Activated CD8-positive, alpha-beta memory T cell treated with anti-CD3 and anti-CD28 coated beads, Interleukin-2, amount 10 ng/mL, durations not matched to agents 7 days and 5 days (primary cell): ENCODE measurements at places on chromosomes 7 and 10.
A peak's percentile ranks its signal among the peaks of the same experiment; 100 is the strongest.

DNA sequence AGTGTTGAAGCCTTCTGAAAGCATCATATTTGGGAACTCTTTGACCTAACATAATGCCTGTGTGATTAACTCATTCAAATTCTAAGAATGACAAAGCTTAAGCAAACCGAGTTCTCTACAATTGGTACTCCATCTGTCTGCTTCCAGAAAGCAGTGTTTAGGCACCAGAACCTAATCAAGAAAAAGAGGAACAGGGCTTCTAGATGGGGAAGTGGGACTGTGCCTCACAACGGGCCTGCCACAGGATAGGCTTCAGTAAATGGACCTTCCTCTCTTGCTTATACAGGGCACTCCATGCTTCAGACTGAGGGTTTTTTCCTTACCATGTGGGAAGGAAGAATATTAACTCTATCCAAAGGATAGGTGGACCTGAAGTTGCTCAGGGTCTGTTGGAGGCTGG, 808.1 kb downstream of the XPNPEP1 start:
- DNase-seq, result no peak

- no peak for DNase-seq
Measured at GRCh38 chr10:28139138-28139537, 140.3 kb upstream of the ODAD2 start.

GRCh38 chr10:64365663-64366062, 844.5 kb downstream of the REEP3 start:
- DNase-seq, result no peak

GRCh38 chr7:28296571-28297483, 115.5 kb upstream of the CREB5 start:
- no peak for DNase-seq

- DNase-seq, result no peak
Measured at GRCh38 chr7:154759989-154760388, 242.9 kb downstream of the PAXIP1 start.

GRCh38 chr7:70674571-70675010, 457.4 kb upstream of the GALNT17 start:
- no peak for DNase-seq

- DNase-seq, result no peak
Measured at GRCh38 chr10:78821052-78821451, 247.7 kb upstream of the ZMIZ1 start.

- peak; percentile 58 for DNase-seq
Measured at GRCh38 chr10:74081192-74081803, 69.3 kb downstream of the AP3M1 start.

- DNase-seq, result peak; percentile 82
Measured at GRCh38 chr10:95246582-95247051, 44.2 kb downstream of the PDLIM1 start.

DNA sequence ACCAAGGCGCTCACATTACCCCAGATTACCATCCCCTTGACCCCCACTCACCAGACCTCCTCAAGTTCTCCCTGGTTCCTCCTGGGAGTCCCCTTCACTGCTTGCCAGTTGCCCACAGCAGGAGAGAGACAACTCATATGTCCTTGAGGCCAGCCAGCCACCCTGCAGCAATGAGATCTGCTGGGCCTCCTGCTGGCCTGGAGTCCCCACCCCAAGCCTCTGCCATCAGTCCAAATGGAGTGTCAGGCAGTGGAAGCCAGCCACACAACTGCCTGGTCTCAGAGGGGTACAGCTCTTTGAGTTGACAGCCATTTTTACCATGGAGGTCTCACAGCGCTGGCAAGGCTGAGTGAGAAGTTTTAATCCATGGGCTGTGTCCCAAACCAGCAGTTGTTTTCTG, 53.0 kb upstream of the EXOC4 start:
- DNase-seq, result no peak

- DNase-seq, result no peak
Measured at GRCh38 chr10:99630433-99630832, 10.2 kb upstream of the SLC25A28 start.

DNA sequence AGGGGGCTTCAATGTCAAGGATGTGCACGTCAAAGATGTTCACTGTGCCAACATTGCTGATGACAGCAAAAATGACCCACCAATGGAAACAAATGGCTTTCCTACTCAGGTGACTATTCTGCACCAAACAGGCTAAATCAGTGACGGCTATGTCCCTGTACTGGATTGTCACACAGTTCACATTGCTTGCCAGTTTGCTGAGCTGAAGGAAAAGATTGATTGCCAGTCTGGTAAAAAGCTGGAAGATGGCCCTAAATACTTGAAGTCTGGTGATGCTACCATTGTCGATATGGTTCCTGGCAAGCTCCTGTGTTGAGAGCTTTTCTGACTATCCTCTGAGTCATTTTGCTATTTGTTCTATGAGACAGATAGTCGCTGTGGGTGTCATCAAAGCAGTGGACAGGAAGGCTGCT, 202.2 kb upstream of the ETV1 start:
- no peak for DNase-seq

DNA sequence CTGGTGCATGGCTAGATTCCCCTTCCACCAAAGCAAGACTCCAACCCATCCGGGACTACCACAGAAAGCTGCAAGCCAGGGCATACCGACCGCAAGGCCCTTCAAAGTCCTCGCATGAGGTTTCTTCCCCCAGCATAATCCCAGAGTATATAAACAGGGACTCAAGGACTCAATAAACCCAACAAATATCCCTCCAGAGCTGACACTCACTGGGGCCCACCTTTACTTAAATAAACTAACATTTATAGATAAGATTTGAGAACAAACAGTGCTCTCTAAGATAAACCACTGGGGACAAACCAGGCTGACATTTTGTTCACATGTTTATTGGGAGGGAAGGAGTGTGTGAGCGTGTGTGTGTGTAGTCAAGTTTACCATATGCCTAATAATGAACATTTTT, 138.2 kb downstream of the ADAM12 start:
- no peak for DNase-seq

DNA sequence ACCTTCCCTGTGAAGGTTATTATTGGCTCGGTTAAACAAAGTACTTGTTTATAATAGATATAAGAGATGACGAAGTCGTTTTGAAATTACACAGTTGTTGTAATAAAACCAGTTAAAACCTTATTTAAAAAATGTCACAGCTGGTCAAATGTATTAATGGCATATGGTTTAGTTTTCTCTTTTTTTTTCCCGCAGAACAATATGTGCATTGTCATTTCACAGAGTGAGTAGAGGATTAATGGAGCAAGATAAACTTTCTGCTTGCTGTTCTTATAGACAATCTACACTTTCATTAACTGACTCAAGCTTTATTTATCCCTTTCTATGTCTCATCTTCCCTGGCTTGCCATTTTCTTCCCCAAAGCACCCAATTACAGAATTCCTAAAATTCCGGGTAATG, 404.3 kb upstream of the NPVF start:
- DNase-seq, result no peak

DNA sequence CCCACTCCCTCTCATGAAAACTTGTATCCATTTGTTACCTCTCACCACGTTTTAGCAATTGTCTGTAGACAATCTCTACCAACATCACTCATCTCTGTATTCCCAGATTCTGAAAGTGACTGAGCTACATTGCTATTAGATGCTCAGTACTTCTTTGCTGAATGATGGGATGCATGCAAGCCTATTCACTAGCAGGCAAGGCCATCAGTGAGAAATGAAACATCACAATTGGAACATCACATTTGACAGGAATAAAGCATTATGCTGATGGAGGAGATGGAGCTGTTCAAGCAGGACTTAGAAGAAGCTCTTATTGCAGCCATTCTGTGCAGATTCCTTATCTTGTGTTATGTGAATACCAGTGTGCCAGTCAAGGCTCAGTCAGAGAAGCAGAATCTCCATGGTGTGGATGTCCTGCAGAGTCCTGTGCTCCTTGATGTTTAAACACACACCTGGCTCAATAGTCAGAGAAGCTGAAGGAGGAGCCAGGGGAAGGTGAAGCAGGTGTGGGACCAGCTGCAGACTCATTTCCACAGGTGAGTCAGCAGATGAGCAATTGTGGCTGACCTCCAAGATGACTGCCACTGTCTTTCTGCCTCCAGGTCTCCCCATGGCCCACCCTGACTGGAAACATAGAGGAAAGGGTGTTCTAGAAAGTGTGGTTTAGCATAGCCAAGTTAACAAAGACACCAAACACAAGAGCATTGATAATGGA, 965.5 kb downstream of the GRID1 start:
- no peak for DNase-seq

DNA sequence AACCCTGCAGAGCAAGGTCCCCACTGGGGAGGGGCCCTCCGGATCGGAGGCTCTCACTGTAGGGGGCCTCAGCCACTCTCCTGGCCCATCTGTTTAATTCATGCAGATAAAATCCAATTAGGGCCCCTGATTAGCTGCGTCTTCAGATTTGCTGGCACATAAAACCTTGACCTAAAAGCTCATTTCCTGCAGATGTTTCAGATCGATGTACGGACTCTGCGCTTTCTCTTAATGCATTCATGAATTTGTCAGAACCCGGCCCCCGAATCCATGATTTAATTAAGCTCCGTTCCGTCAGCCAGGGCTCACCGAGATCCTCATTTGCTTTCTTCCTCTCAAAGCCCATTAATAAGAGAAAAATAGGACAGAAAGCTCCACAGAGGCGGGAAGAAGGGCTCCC, 40.0 kb upstream of the FOXL3 start:
- no peak for DNase-seq

DNA sequence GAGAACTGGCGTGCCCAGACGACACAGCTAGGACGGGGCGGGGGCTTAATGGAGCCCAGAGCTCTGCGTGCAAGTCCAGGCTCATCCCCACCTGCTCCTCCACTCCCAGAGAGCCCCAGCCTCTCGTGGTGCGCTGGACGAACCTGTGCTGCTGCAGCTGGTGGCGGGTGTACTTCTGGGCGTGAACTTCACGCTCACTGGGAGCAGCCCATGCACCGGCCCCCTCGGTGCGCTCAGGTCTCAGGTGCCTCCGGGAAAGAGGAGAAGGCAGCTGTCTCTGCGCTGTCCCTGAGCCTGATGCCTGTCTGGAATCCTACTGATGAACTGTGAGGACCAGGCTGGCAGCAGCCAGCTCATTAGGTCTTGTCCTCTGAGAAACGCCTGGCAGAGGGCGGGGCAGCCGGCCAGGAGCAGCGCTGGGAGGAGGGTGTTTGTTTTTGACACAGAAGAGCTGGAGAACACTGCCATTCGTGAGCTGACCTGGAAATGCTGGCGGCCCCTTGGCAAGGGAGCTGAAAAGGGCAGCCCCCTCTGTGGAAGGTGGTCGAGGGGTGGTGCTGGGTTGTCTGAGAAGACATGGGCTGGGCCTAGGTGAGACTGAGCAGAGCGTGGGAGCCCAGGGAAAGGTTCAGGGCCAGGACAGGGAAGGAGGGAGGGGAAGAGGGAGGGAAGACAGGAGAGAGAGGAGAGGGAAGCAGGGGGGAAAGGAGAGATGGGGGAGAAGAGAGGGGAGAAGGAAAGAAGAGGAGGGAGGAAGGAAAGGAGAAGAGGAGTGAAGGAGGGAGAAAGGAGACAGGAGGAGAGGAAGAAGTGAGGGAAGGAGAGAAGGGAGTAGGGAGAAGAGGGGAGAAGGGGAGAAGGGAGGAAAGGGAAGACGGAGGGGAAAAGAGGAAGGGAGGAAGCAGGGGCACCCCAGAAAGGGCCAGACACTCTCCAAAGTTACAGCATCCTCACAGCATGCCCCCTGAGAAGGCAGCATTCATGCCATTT, 53.5 kb upstream of the TNS3 start:
- DNase-seq, result no peak

DNA sequence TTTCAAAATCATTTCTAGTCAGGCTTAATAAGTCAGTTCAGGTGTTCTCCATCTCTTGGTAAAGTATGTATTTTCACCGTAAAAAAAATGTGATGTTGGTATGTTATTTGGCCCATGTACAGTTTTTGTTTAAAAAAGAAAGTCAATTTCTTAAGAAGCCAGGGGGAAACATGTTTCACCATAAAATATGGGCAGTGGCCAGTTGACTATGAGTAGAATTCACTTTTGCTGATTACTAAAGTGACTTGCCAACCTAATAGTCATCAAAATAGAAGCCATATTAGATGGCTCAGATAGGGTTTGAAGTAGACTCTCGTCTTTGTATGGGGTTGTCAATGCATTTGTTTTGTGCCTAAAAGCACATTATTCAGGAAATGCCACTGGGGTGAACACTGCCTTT, 266.3 kb downstream of the BICC1 start:
- DNase-seq, result no peak

GRCh38 chr7:121167971-121168370, 160.8 kb upstream of the WNT16 start:
- DNase-seq, result no peak

DNA sequence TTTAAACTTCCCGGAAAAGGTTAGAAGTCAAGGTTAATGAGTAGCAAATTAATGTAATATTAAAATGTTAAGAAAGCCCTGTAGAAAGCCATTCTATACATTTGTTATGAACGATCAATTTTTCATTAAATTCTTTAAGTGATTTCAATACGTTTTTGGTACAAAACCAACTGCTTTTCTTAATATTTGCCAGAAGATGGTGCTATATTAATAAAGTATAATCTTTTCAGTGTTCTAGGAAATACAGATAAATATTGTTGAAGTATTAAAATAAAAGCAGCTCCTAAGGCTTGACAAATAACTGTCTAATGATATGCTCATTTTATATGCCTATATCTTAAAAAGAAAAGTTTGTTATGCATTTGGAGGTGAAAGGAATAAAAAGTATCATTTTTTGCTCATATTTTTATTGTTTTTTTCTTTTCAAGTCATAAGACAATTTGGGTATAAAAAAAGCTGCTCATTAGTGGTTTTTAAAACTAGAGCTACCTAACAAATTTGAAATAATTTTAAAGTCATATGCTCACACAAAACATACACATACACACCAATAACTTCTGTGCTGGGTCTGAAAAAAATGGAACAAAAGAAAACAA, 130.3 kb upstream of the POT1 start:
- no peak for DNase-seq

DNA sequence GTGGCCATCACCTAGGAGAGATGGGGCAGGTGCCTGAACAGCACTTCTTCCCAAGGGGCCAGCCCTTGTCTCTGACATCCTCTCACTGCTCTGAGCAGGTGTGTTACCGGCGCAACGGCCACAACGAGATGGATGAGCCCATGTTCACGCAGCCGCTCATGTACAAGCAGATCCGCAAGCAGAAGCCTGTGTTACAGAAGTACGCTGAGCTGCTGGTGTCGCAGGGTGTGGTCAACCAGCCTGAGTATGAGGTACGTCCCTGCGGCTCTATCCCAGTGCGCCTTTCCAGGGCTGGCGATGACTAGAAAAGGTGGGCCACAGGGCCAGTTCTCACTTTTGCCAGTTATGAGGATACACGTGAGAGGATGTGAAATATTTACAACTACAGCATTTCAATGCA, 54.3 kb upstream of the ZMIZ2 start:
- DNase-seq, result no peak

DNA sequence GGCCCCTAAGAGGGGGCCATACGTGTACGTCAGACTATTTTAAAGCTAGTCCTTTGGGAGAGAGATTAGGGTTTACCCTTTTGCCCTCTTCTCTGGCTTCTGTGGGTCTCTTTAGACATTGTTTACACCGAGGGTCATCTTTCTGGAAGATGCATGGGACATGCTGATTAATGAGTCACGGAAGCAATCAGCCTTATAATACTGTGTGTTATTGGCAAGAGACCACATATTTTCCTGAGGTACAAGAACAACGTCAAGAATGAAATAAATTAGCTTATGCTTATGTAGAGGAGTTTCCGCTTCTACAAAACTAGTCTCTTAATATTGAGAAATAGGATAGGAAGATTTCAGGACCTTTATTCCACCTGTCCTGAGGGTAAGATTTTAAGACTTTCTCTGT, 327.7 kb downstream of the BBS9 start:
- DNase-seq, result no peak
